Natural killer cell (primary cell): ENCODE measurements at places on chromosomes 16 and 17. TPM values are rescaled to one million over a fixed set of nuclear protein-coding genes. Genes with fewer than 3 reads are reported as not detected.

GRCh38 chr16:50151322-50151721 lies 1.8 kb upstream of the TENT4B start:
- DNase-seq = no peak

- DNase-seq = no peak
Measured at GRCh38 chr16:24896439-24896838, 50.7 kb downstream of the SLC5A11 start.

- DNase-seq = no peak
Measured at GRCh38 chr16:87320510-87321227, 3.5 kb upstream of the C16orf95 start.

GRCh38 chr17:75610103-75610984 lies 22.7 kb downstream of the MYO15B start:
- DNase-seq = no peak

DNA sequence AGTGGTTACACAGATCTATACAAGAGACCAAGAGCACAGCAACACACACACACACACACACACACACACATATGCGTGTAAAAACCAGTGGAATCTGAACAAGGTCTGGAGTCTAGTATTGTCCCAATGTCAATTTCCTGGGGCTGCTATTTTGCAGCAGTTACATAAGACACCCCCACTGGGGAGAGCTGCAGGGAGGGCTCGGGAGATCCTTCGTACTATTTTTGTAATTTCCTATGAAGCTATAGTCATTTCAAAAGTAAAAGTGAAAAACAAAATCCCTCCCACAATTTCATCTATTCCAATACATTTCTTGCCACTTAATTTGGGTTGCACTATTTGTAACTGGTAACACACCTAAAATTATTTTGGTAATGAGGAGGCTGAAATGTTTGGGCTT lies 68.5 kb downstream of the C16orf95 start:
- no peak for DNase-seq

DNA sequence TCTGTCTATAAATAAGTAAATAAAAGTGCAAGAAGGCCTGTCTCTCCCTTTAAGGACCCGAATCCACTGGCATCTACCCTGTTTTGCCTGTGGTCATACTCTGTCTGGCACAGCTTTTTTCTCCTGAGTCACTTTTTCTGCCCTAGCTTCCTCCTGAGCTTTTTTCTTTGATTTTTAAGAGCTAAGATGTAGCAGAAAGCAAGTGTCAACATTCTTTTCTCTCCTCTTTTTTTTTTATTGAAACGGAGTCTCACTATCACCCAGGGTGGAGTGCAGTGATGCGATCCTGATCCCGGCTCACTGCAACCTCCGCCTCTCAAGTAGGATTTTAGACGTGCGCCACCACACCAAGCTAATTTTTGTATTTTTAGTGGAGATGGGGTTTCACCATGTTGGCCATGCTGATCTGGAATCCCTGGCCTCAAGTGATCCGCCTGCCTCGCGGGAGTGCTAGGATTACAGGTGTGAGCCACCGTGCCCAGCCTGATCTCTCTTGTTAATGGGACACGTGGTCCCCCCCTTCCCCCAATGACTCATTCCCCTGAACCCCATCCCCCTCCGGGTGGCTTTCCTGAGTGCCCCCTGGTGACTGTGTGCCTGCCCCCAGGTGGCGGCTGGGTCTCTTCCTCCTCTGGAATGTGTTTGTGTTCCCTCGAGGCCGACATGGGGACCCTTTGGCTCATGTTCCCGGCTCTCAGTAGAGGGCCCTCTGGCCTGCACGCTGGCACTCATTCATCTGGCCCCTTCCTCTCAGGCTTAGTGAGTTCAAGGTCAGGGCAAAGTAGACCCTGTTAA lies 14.2 kb downstream of the C16orf90 start:
- no peak for DNase-seq

DNA sequence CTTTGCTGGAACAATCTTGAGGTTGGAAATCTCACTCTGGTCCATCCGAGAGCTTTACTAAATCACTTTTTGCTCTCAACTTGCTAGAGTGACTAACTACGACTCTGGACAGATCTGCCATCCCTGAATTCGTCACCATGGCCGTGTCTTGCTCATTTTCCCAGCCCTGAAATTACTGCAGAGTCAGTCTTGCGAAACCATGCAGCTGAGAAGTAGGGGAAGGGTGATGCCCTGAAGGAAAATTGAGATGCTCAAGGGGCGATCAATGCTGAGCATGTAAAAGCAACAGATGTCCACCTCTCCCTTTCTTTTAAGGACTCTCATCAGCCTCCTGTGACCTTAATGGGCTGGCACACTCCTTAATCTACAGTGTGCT lies 18.8 kb downstream of the PCTP start:
- no peak for DNase-seq

GRCh38 chr16:15672514-15673167 lies 22.6 kb downstream of the NDE1 start:
- peak; percentile 91 for DNase-seq

GRCh38 chr16:82807311-82807710 lies 180.5 kb downstream of the CDH13 start:
- DNase-seq = no peak

GRCh38 chr17:75823257-75824041 lies 20.8 kb downstream of the UNC13D start:
- DNase-seq = no peak

DNA sequence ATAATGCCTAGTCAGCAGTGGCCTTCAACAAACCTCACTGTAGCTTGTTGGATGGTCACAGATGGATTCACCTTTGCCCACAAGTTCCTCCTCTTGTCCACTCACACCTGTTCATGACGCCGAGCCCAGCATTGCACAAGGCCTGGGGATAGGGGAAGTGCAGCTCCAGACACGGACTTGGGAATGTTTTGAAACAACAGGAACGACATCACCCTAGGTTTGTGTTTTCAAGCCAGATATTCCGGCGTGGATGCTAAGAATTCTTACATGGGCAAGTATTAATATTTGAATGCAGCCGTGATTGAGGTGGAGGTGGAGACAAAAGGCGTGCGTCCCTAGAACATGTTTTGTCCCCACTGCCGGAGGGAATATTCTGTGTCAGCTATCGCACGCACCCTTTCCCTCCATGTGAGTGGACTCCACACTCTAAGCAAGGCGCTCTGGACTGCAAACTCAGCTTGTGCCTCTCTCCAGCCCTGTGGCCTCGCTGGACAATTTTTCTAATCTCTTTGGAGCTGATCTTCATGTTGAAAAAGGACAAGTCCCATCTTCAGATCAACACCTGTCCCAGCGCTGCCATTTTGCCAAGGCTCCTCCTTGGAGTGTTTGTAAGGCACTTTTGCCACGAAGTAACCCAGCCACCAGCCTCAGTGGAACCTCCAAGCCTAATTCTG lies 2.0 kb upstream of the BANP start:
- DNase-seq = no peak

GRCh38 chr17:40556198-40556661 lies 9.0 kb downstream of the CCR7 start:
- peak; percentile 4 for DNase-seq

DNA sequence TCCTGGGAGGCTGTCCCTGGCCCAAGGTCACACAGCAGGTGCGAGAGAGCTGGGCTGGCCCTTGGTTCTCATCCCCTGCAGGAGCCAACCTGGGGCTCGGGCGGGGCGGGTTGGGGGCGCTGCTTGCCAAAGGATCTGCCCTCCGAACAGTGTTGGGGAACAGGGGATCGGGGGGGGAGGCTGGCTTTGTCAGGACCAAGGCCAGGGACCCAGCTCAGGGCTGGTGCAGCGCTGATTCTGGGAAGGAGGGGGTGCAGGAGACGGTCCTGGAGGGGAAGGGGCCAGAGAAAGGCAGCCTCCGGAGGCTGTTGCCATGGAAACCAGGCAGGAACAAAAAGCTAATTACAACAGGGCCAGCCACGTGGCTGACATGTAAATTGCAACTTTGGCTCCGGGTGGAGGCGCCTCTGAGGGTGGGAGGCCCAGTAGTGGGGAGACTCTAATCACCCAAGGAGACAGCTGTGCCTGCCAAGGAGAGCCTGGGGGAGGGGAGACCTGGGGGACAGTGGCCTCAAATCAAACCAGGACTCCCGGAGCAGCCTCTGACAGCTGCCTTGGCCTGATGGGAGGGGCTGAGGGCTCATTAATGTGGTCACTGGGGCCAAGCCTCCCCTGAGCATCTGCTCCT lies 1.3 kb downstream of the TUBB3 start:
- no peak for DNase-seq

DNA sequence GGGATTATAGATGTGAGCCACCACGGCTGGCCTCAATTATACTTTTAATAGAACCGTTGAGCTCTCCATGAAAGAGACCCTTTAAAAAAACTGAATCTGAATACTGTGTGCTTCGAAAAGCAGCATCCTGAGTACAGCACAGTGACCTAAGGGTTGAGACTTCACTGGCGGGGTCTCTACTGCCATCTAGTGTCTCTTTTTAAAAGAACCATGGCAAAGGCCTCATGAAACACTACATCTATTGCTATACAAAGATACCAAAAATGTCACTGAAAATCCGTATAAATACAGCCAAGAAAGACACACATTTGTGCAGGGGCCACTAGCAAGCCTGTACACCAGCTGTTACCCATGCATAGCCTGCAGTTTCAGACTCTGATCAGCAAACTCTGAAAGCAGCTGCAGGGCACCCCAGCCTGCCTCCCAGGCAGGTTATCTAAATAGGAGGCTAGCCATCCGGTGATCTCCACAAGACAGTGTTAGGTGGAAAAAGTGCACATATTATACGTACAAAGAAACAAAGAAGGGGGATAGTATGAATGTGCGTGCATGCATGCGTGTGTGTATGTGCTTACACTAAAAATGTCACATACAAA lies 35.3 kb downstream of the NPLOC4 start:
- no peak for DNase-seq

GRCh38 chr17:73933164-73933766 lies 270.2 kb upstream of the RPL38 start:
- DNase-seq = no peak

DNA sequence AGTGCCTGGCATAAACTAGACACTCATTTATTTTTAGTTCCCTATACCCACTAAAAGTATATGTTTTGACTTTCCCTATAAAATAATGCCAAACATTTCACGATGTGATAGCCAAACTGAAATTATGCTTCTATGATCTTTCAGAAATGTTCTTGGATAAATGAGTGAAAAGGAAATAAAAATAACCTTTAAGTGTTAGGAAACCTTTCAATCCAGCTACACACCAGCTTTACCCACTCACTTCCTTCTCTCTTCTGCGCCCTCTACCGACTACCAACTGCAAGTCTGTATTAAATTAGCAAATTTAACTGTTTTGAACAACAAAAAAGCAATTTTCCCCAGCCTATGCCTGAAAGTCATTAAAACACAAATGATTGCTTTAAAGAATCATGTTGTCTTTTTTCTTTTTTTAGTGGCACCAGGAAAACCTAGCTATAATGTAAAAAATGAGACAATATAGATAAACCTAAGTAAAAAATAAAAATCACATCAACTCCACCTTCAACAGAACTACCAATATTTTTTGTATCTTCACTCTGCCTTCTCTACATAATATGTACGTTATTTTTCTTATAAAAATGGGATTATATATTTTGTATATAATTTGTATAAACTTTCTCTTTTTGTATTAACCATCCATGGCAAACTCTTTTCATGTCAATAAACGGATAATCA lies 13.2 kb upstream of the TMEM100 start:
- DNase-seq = no peak

GRCh38 chr16:31458073-31458843 lies 1.0 kb upstream of the ARMC5 start:
- peak; percentile 62 for DNase-seq

GRCh38 chr17:31530391-31530985 lies 139.0 kb downstream of the RAB11FIP4 start:
- DNase-seq = no peak

The KRT33A gene
- total RNA-seq = not detected

The TNFAIP1 gene
- total RNA-seq = 15.7 TPM

The WNK4 gene
- 0.09 TPM for total RNA-seq

The PRR35 gene
- not detected for total RNA-seq

The SKAP1 gene
- total RNA-seq = 168 TPM

The TNK1 gene
- total RNA-seq = 0.73 TPM

The CDC6 gene
- 3.4 TPM for total RNA-seq

The ABCA10 gene
- total RNA-seq = 2.3 TPM

The GP1BA gene
- 2.2 TPM for total RNA-seq
